ENCODE measurements at places on chromosomes 5 and 9.
A peak's percentile ranks its signal among the peaks of the same experiment; 100 is the strongest.

- DNase-seq: no peak
Observed at GRCh38 chr5:72021651-72022357, 85.5 kb upstream of the MAP1B start.

DNA sequence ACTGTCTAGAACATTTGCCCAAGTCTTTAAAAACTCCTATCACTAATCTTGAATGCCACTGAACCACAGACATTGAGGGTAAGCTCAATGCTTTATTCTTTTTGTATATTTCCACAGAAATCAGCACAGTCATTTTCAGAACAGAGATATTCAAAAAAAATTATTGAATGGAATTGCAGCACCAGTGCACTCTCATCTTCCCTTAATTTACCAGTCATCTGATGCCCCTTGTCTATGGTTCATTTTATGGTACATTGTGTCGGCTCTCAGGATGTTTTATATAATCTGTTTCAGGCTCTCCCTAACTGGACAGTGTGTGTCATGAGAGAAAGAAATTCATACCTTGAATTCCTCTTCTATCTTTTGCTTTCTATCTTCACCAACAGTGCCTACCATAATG is 158.4 kb upstream of the NR4A3 start:
- no peak for DNase-seq

- DNase-seq: no peak
Observed at GRCh38 chr5:146394486-146394885, 52.6 kb upstream of the TCERG1 start.

- no peak for DNase-seq
Observed at GRCh38 chr5:6458833-6459232, 10.2 kb downstream of the UBE2QL1 start.

- no peak for DNase-seq
Observed at GRCh38 chr9:89077519-89077918, 86.3 kb downstream of the S1PR3 start.

- peak; percentile 67 for DNase-seq
Observed at GRCh38 chr5:96434201-96434645, 1.2 kb upstream of the PCSK1 start.

DNA sequence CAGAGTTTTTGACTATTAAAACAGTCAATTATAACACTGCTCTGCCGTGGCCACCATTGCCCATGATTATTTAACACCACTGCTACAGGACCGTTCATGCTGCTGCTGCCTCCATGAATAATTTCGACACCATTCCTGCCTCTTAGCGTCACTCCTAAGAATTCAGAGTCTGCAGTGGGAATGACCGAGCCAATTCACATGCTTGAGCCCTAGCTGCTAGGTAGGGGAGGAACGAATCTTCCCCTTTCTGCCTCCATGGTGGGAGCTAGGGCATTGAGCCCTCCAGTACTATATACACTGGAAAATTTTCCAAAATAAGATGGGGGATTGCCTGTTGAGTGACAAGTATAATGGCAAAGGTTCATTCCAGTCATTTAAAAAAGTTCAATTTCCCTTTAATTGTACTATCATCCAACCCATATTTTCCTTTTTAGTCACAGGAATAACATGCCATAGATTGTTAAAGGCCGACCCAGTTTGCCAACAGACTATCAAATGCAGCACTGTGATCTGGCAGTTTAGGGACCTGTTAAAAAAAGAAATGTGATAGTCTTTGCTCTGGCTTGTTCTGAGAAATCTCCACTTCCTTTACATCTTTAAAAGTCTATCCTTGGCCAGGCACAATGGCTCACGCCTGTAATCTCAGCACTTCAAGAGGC is 13.5 kb upstream of the B4GALT1 start:
- no peak for DNase-seq

DNA sequence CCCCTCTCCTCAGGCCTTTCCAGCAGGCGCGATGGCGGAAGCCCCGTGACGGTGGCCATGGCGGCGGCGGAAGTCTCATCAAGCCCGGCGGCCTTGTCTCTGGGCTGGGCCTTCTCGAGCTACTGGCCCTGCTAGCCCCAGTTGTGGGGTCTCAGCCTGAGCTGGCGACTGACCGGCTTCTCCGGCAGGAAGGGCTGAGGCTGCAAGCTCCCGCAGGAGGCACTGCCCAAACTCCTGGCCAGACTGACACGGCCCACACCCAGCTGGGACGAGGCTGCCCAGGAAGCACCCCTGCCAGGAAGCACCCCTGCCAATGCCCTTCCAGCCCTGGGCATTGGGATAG is 88.5 kb upstream of the ANKH start:
- peak; percentile 58 for DNase-seq

DNA sequence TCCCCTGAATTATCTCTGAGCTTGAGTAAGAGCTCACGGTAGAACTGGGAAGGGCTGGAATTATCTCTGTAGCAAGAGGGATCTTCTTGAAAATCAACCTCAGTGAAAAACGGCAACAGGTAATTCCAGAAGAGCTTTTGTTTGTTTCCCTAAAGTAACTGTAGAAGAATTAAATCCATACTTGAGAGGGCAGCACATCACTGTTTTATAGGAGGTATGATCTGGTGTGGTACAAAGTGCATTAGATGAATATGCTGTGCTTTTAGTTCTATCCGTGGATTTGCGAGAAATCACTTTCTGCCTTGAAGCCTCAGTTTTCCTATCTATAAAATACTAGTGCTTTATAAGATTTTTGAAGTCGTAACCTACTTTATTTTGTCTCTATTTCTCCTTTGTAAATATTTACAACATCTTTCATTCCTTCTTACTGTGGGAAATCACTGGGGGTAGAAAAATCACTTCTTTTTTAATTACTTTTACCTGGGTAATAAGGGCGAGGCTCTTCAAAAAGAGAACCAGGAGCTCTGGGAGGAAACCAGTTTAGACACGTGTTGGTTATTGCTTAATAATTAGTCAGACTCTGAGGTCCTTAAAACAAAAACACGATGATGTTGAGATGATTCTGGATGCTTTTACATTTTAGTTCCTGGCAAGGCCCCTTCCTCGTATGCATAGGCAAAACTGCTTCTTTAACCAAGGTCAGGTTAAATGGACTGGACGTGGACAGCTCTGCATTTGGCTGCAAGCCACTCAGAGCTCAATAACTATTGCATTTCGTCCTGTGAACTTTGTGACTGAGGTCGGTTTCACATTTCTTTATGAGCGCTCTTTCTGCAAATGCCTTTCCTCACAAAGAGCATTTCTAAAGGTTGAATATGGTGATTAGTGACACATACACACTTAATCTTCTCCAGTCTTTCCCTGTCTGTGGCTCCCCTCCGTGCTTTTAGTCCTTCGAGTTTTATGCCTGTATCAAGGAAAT is 376.1 kb downstream of the BRINP1 start:
- DNase-seq: no peak

GRCh38 chr5:172820046-172820767 is 13.8 kb upstream of the ERGIC1 start:
- DNase-seq: no peak

DNA sequence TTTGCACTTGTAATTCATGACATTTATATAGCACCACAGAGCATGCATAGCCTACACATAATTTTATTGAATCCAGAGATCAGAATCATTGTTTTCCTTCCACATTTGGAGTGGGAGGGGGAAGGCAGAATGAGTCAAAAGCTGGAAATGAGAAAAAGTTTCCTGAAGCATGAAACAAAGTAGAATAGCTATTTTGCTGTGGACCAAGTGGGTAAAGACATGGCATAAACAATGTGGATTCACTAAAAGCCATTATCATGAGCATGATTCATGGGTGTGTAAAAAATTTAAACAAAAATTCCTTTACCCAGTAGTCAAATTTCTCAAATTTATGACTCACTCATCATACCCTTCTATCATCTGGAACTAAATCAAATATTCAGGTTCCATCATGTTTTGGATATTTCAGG is 97.9 kb downstream of the YIPF5 start:
- no peak for DNase-seq

DNA sequence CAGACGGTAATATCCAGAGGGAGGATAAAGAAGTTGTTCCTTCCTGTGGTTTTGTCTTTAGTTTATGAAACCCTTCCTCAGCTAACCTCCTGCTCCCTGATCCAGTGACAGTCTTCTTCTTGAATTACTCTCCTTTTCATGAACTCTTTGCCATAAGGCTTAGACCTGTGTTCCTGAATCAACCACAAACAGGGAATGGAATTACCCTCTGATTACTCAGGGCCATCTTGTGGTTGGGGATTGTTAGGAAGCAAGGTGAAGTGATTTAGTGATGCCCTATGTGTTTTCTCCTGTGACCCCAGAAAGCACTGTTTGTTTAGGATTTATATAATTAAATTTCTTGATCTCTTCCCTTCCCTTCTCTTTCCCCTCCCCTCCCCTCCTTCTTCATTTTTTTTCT is 409.1 kb downstream of the TAF11L14 start:
- DNase-seq: no peak

- no peak for DNase-seq
Observed at GRCh38 chr9:34501889-34502425, 20.8 kb downstream of the ENHO start.

- no peak for DNase-seq
Observed at GRCh38 chr9:6218099-6218502, 2.5 kb downstream of the IL33 start.

DNA sequence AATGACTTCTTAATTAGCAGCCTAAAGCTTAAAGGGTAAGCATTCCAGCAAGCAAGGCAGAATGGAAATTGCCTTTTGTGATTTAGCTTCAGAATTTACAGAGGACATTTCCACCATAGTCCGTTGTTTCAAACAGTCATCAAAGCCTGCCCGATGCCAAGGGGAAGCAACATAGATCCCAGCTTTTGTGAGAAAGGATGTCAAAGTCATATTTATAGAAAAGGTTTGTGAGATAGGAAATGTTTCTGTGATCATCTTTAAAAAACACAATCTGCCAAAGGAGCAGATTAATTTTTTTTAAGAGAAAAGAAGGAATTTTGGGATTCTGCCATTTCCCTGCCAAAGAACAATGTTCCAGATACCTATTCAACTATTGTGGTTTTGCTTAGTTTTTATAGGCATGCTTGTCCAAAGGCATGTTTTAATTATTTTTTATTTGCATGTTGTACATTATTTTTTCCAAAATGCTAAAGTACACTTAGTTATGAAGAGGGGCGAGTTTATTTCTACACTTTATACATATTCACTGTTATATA is 346.9 kb downstream of the ZNF608 start:
- no peak for DNase-seq

DNA sequence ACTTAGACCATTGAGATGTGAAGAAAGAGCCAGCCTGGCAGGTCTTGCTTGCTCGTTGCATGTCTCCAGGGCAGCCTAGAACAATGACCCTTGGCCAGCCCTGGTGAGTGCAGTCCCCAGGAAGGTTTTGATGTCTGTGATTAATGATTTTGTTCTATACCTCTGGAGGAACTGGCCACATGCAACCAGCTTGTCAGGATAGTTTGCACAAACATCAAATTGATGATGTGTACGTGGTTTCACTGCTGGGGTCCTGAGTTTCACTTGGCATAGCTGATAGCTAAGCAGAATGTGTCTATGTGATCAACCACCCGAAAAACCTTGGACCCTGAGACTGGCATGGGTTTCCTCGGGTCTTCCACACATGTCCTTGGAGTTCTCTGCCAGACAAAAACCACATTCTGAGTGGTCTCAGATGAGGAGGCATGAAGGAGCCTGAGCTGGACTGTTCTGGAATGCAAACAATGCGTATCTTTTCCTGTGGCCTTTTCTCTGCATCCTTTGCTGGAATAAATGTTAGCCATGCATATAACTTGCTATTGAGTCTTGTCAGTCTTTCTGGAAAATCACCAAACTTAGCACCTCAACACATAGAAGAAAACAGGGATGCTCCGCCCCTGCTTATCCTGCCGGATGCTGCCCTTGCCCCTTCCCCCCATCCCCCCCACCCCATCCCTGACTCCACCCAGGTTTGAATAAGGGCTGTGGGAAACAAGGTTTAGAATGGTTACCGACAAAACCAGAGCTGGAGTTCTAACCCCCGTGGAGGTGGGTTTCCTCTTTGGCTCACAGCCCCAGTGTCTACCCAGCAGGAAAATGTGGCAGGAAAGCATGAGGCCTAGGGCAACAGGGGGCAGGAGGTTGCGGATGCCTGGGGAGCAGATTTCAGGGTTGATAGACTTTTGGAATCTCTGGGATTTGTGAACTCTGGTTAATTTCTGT is 50.1 kb upstream of the ANKRD33B start:
- no peak for DNase-seq

GRCh38 chr5:83145241-83145640 is 67.9 kb downstream of the XRCC4 start:
- DNase-seq: no peak

- no peak for DNase-seq
Observed at GRCh38 chr9:3787628-3788027, 261.8 kb upstream of the RFX3 start.

DNA sequence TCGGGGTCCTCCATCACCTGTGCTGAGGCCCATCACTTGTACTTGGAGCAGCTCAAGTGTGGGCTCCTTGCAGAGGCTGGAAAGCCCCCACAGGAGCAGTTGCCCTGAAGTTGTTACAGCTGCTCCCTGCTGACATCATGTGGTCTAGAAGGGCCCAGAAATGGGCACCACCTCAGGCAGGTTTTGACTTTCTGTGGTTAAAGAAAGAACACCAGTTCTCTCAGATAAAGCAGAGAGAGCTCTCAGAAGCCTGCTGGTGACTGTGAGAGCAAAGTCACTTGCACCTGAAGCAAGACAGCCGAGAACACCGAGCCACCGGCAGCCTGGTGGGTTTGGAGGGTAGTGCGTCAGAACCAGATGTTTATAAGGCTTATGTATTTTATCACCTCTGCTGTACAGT is 70.4 kb downstream of the MVB12B start:
- DNase-seq: no peak

GRCh38 chr5:137487600-137487999 is 11.5 kb downstream of the SPOCK1 start:
- DNase-seq: no peak

GRCh38 chr5:141605523-141606277 is 13.1 kb downstream of the DIAPH1 start:
- peak; percentile 46 for DNase-seq

DNA sequence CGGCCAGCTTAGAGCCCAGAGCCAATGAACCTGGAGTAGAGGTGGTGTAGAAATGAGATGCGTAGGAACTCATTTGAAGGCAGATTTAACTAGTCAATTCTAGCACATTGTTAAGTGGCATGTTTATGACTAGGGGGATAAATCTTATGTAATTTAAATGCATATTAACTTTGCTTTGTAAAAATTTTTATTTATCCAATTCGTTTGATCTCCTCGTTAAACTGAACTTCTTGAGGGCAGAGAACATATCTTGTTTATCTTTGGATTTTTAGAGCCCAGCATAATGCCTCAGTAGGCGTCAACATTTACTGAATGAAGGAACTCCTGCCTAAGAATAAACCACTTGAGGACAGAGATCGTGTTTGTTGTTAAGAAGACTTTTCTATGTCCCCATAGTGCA is 41.1 kb upstream of the ACOT12 start:
- DNase-seq: no peak

DNA sequence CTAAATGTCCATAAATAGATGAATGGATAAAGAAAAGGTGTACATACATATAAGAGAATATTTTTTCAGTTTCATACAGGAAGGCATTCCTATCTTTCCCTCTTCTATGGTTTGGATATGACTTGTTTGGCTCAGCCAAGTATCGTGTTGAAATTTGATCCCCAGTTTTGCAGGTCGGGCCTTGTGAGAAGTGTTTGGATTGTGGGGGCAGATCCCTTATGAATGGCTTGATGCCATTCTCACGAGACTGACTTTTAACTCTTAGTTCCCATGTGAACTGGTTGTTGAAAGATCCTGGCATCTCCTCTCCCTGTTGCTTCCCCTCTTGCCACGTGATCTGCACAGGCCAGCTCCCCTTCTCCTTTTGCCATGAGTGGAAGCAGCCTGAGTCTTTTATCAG is 421.1 kb upstream of the FTMT start:
- DNase-seq: no peak
